ENCODE measurements at places on chromosomes 4 and X.

DNA sequence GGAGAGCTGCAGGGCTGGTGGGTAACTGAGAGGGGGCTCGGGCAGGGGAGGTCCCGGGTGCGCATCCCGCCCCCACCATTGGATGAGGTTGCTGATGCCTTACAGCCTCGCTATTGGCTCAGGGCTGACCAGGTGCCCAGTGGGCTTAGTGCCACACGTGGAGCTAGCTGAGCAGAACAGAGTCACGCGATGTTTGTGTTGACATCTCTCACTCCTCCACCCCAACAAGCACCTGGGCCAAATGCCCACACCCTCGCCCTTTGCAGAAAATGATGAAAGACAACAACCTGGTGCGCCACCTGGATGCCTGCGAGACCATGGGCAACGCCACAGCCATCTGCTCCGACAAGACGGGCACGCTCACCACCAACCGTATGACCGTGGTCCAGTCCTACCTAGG lies 31.8 kb downstream of the ATP2B3 start:
- no peak for DNase-seq

DNA sequence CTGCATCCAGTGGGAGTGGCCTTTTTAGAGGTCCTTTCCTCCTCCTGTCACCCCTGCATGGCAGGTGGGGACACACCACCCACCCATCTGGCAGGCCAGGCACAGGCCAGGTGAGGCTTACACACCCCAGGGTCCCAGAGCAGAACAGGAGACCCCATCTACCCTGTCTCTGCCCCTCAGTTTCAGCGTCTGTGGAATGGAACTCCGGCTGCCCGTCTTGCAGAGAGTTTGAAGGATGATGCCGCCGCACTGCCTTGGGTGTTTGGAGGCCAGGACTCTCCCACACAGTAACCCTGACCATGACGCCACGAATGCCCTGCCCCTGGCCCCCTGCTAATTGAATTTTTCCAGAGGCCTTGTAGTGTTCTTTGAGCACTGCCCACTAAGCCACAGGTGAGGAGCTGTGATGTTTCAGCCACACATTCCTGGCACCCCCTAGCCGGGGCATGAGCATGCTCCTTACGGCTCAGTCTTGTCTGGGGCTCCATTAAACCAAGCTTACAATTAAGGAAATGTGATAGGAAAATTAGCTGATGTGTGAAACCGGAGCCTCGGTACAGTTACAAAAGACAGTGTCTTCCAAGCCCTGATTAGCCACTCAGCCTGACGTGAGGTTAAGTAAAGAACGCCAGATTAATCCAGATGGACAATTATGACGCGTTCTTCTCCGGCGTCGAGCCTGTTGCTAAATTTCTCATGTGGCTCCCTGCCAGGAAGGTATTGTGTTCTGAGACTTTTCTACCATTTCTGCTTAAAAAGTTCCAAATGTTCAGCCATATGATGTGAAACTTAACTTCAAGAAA lies 39.3 kb downstream of the HMX1 start:
- no peak for DNase-seq

- no peak for DNase-seq
Observed at GRCh38 chr4:149711593-149712365, 103.9 kb downstream of the IQCM start.

DNA sequence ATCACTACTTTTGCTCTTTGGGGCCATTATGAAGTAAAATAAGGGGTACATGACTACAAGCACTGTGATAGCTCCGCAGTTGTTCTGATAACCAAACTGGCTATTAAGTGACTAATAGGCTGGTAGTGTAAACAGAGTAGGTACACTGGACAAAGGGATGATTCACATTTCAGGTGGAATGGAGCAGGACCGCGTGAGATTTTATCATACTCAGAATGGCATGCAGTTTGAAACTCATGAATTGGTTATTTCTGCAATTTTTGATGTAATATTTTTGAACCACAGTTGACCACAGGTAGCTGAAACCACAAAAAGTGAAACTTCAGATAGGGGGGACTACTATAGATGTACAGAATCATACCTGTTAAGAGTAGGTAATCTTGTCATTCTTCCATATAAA lies 55.8 kb downstream of the PAK3 start:
- DNase-seq: no peak

DNA sequence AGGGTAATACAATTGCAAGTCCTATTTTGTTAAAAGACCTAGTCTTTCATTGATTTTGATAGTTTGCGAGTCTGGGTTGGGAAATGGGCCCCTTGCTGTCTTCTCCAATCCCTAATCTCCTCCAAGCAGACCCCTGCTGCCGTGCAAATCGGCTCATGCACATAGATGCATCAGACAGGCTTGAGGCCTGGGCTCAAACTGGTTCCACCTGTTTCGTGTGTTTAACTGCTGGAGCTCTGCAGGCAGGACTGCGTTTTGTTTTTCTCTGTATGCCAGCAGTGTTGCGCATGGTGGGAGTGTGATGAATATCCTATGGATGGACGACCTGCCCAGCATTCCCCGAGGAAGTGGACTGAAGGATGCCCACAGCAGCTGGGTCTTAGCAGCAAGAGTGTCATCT lies 133.9 kb downstream of the PDGFRA start:
- DNase-seq: no peak

GRCh38 chrX:147935156-147935758 lies 23.5 kb downstream of the FMR1 start:
- DNase-seq: no peak

GRCh38 chr4:100348473-100348872 lies 158.2 kb upstream of the DDIT4L start:
- DNase-seq: no peak

- DNase-seq: no peak
Observed at GRCh38 chrX:19864736-19865135, 22.7 kb downstream of the SH3KBP1 start.

GRCh38 chr4:140615451-140615850 lies 46.7 kb upstream of the UCP1 start:
- no peak for DNase-seq

GRCh38 chr4:173522160-173522950 lies 7.7 kb downstream of the HAND2 start:
- peak; percentile 72 for DNase-seq

GRCh38 chr4:70994387-70995099 lies 1.1 kb downstream of the DCK start:
- DNase-seq: no peak

DNA sequence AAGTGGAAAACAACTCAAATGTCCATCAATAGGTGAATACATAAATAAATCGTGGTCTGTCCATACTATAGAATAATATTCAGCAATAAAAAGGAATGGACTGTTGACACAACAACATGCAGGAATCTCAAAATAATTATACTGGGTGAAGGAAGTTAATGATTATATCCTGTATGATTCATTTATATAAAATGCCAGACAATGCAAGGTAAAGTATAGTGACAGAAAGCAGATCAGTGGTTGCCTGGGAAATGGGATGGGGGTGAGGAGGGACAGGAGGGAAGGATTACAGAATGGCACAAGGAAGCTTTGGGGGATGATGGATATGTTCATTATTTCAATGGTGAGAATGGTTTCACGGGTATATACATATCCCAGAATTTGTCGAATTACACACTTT lies 12.3 kb downstream of the PYURF start:
- DNase-seq: no peak

DNA sequence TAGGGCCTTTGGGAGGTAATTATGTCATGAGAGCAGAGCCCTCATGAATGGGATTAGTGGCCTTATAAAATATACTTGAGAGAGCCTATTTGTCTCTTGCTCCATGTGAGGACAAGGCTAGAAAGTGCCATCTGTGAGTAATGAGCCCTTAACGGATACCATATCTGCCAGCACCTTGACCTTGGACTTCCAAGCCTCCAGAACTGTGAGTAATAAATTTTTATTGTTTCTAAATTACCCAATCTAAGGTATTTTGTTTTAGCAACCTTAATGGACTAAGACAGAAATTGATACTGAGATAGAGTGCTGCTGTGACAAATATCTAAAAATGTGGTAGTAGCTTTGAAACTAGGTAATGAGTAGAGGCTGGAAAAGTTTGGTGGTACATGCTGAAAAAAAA lies 285.0 kb upstream of the DIPK2B start:
- no peak for DNase-seq

DNA sequence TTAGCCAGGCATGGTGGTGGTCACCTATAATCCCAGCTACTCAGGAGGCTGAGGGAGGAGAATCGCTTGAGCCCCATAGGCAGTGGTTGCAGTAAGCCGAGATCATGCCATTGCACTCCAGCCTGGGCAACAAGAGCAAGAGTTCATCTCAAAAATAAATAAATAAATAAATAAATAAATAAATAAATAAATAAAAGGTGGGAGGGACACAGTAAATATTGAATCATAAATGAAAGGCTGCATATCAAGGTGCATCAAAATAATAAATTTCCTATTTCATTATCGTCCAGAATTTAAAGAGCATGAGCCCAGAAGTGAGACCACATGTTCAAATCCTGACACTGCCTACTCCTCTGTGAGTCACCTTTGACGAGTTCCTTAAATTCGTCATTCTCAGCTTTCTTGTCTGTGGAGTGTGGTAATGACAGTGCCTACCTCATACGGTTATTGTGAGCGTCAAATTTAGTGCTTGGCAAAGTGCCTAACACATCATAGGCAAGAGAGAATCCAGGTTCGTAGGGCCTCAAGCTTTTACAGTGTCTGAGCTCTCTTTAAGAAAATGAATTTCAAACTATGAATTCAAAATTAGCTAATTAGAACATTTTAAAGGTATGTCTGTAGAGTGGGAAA lies 49.9 kb downstream of the IL15 start:
- no peak for DNase-seq

DNA sequence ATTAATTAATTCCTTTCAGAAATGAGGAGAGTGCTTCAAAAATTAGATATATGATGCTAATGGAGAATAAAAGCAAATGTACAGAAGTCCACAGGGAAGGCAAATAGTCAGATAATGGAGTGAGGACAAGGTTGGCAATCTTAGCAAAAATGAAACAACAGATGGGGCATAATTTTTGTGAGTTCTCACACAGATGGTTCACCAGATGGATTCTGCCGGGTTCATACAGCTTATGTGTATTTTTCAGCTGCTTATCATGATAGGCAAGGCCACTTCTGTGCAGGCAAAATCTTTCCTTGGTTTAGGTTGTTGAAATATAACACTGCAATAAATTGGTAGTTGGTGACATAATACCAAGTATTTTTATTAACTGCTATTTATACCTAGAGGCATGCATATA lies 1539.0 kb upstream of the IGFBP7 start:
- DNase-seq: no peak

DNA sequence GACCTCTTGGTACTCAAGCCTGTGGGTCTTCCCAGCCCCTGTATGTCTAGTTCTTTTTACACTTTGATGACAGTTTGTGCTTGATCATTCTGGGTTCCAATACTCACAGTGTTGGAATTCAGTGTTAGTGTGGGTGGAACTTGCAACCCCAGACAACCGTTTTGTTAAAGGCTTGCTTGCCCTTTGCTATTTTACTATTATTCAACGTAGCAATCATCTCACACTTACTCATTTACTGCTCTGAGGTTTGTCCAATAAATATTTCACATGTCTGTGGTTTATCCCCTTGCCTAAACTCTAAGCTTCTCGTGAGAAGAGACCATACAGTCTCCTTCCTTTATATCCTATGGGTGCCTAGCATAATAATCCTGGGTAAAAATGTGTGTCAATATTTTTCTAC lies 15.3 kb downstream of the CCNG2 start:
- DNase-seq: no peak

DNA sequence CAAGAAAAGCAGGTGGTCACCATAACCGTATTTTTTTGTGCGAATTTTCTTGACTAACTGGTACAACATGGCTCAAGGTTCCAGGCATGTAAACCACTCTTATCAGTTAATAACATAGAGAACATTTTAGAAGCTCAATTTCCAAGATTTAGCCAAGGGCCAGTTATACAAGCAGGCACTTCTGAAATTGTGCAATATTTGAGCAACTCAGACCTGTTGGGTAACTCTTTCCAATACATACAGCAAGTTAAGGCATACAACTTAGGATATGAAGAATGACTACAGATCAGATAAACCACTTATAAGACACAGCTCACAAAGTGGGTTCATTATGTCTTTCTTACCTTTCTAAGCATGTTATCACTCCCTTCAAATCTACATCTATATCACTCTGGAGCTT lies 43.9 kb downstream of the ZNF280C start:
- DNase-seq: no peak

- DNase-seq: no peak
Observed at GRCh38 chr4:30518211-30518610, 202.0 kb upstream of the PCDH7 start.

DNA sequence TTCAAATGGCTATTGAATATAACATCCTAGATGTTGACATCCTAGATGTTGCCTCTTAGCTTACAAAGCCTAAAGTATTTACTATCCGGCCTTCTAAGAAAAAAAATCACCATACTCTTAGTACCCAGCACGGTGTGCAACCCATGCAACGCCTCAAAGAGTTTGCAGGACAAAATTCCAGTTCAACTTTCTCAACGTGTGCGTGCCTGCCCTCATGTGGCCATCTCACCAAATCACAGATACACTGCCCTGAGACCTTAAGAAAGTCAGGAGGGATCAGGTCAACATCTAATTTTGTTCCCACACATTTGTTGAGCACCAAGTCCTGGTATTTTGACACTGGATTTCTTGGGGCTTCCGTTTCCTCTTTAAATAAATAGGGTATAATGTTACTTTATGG lies 68.3 kb downstream of the CRMP1 start:
- DNase-seq: peak; percentile 47

All from HuH-7.5 (cell line).